ENCODE measurements at places on chromosomes 2 and 18. TPM values are rescaled to one million over a fixed set of nuclear protein-coding genes. Genes with fewer than 3 reads are reported as not detected.

The C1GALT1C1L gene
- polyA plus RNA-seq, result 1.1 TPM

The PTH2R gene
- 0.46 TPM for polyA plus RNA-seq

The CTAGE1 gene
- polyA plus RNA-seq, result 0.10 TPM

The LCT gene
- polyA plus RNA-seq, result 79.1 TPM

The CRACDL gene
- polyA plus RNA-seq, result 3.0 TPM

The LYG1 gene
- 3.1 TPM for polyA plus RNA-seq

The TRABD2A gene
- 18.0 TPM for polyA plus RNA-seq

The NT5DC4 gene
- 2.6 TPM for polyA plus RNA-seq

The CDH2 gene
- 14.2 TPM for polyA plus RNA-seq

The MROH2A gene
- 0.16 TPM for polyA plus RNA-seq

The PLGLB2 gene
- 2.4 TPM for polyA plus RNA-seq

The RMDN2 gene
- 23.9 TPM for polyA plus RNA-seq

All from large intestine (tissue), 12 donors.